ENCODE measurements at places on chromosomes 1 and 21.

DNA sequence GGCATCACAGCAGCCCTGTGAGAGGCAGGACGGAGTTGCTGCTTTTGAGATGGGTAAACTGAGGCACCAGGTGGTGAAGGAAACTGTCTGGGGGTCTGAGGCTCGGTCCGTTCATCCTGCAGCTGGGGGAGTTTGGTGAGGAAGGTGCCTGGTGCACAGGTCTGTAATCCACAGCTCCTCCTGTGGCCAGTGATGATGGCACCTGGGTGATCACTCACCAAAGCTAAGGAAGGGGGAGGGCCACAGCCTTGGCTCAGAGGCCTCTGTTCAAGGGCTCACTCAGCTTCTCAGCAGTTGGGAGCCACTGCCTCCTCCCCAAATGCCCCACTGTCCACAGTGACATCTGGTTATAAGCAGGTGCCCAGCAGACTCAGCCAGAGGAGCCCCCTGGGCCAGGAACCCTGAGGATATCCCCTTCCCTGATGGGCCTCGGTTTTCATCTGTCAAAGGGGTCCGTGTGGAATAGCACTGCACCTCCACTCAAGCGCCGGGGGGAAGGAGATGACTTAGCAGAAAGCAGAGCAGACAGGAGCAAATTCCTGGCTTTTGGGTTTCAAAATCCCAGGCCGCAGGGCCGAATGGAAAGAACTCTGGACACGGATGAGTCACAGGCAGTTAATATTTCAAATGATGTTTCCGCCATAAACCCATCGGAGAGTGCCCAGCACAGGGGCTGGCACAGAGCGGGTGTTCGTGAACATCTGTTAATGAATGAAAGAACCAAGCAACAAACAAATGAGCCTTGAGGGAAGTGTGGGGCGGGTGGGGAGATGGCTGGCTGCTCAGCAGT, 82.8 kb downstream of the DMRTB1 start:
- no peak for DNase-seq

- no peak for DNase-seq
These were observed 8.4 kb upstream of the MRPS6 start for GRCh38 chr21:34065027-34065426.

- DNase-seq = no peak
These were observed 15.9 kb downstream of the HSPA13 start for GRCh38 chr21:14366998-14367397.

DNA sequence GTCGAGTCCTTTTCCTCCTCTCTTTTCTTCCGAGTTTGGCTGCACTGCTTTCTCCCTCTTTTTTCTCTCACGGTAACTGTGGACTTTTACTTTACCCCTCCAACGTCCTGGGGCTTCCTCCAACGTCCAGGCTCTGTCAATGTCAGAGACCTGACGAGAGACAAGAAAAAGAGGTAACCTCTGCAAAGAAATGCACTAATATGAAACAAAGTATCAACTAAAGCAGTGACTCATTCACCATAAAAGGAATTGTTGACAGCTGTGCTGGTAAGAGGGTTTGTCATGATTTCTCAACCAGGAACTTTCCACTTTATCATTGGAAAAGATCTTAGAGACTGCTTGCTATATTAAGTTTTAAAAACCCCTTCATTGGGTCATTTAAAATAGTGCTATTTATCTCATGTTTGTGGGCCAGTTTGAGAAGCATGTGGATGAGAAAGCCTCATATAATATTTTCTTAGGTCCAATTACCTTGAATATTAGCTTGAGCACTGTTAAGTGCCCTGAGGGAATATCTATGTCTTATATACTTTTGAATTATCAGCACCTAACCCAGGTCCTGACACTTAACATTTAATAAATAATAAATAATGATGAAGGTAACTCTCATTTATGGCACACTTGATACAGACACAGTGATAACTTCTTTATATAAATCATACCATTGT, at the start of gene GBP2:
Gene GBP2 (minus strand): TSS at position 202 of the 668 bp plus-strand sequence. CDS start 4,148 bp downstream, outside the sequence.
- DNase-seq = peak; percentile 54

DNA sequence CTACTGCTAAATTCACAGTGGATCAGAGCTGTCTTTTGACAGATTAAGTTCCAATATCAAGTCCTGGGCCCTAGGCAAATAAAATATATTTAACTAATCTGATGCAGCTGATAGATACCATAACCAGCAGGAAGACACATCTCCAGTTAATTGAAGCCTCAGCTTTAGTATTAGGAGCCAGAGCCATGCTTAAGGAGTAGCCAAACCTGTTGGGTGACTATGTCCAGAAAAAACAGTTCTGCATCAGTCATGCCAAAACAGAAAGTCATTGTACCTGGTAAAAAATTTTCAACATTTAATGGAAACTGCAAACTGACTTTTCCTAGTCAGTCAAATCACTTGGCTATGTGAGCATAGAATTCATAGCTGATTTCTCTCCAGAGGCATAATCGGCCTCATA, 200.5 kb upstream of the RUNX1 start:
- DNase-seq = no peak

- DNase-seq = no peak
These were observed 425.7 kb downstream of the SIPA1L2 start for GRCh38 chr1:232204269-232204668.

- no peak for DNase-seq
These were observed 1.0 kb upstream of the AK4 start for GRCh38 chr1:65146908-65147423.

DNA sequence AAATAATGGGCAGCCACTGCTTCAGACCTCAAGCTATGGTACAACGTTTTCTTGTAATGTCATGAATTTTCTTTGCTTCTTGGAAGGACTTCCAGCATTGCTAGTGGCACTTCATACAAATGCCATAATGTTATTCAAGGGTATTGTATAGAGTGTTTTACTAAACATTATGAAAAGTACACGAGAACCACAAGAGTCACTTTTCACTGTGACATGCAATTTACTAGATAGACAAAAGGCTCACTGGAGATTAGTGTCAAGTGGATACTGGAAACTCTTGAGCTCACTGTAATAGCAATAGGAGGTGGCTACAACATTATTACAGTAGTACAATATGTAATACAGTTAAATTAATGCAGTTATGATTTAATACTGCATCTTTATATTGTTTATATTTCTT, 5.3 kb upstream of the OLFM3 start:
- no peak for DNase-seq

DNA sequence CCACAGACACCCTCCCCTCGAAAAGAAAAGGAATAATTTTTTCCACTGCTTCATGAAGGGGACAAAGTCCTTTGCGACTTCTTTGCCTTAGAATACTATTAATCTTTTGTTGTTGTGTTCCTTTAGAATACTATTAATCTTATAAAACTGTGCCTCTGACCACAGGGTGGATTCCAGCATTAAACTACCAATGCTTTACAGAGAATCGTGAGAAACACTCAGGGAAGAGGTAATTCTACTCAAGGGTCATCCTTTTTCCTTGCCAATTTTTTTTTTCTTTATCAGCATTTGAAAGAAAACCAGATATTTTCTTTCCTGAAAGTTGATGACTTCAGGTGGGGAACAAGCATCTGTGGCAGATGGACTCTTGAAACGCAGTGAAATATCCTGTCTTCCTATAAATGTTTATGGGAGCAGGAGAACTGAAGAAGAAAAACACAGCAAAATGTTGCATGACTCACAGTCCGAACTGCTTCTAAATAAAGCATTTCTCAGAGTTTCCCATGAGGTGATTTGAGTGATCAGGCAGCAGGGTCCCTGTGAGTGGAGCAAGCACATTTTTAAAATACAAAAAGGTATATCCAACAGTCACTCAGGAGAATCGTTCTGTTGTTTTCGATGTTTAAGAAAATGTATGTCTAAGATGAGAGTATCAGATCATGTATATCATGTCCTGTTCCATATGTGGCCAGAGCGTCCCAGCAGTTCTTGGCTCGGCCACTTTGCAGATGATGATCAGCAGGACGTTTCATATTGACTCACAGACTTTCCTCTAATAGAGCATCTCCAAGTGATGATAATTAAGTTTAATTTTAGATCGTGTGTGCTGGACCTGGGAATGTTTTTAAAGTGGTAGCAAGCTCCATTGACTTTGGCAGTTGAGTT, 154.2 kb upstream of the RUNX1 start:
- no peak for DNase-seq

GRCh38 chr1:225517697-225518096, 89.9 kb upstream of the LBR start:
- DNase-seq = no peak

DNA sequence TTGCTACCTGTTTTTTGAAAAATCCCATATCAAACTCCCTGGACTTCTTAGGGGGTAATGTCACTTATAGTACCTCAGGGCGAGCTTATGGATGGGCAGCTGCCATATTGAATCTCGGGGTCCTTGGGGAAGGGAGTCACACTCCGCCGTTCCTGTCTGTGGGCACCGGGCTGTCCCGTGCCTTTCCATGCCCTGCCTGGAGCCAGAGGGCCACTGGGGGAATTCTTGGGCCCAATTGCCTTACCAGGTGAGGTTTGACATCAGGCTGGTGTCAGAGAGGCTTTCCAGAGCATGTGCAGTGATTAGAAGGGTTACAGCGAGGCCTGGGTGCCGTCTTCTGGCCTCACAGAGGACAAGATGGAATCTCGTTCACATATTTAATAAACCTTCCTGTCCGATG, 28.8 kb downstream of the QSOX1 start:
- DNase-seq = no peak

GRCh38 chr1:21620011-21620410, 49.1 kb downstream of the RAP1GAP start:
- DNase-seq = no peak

Data from CD4-positive, alpha-beta memory T cell (primary cell).